Peyer's patch (tissue), 4 donors: ENCODE measurements at places on chromosomes 5 and 9. TPM values are rescaled to one million over a fixed set of nuclear protein-coding genes. Genes with fewer than 3 reads are reported as not detected.

GAS1 gene
- 2.3 TPM for total RNA-seq

CAVIN4 gene
- not detected for total RNA-seq

DEPDC1B gene
- 11.7 TPM for total RNA-seq

C9orf152 gene
- total RNA-seq, result 9.9 TPM

GPR151 gene
- total RNA-seq, result not detected

SLC6A18 gene
- not detected for total RNA-seq

PRRC1 gene
- 39.6 TPM for total RNA-seq

DAB2 gene
- total RNA-seq, result 62.7 TPM
